Epithelial cell of umbilical artery (primary cell): ENCODE measurements at places on chromosomes 2 and 18. TPM values are rescaled to one million over a fixed set of nuclear protein-coding genes. Genes with fewer than 3 reads are reported as not detected.

The MRPL44 gene
- total RNA-seq, result 43.9 and 48.2 TPM in 2 replicates

The KYNU gene
- 0.32 and 1.2 TPM in 2 replicates for total RNA-seq

The MCFD2 gene
- total RNA-seq, result 121 and 165 TPM in 2 replicates

The ARHGAP28 gene
- total RNA-seq, result 27.2 and 29.9 TPM in 2 replicates

The PARD3B gene
- 5.8 and 7.9 TPM in 2 replicates for total RNA-seq

The VAMP5 gene
- total RNA-seq, result 80.7 and 81.9 TPM in 2 replicates

The IL1R1 gene
- 0.65 and 2.4 TPM in 2 replicates for total RNA-seq

The IMPA2 gene
- 5.5 and 8.5 TPM in 2 replicates for total RNA-seq

The ASB18 gene
- total RNA-seq, result not detected in 2 replicates

The PDCD1 gene
- total RNA-seq, result not detected in 2 replicates

The SFT2D3 gene
- total RNA-seq, result 3.0 and 5.2 TPM in 2 replicates

The HOXD10 gene
- total RNA-seq, result under 0.01 and 0.15 TPM in 2 replicates

The RAD51AP2 gene
- not detected in 2 replicates for total RNA-seq

The UGT1A6 gene
- total RNA-seq, result not detected in 2 replicates

The FKBP1B gene
- total RNA-seq, result 22.0 and 23.1 TPM in 2 replicates

The CACNB4 gene
- total RNA-seq, result under 0.01 and 0.15 TPM in 2 replicates

The PSMD1 gene
- 156 and 160 TPM in 2 replicates for total RNA-seq

The DES gene
- under 0.01 and 1.2 TPM in 2 replicates for total RNA-seq

The UBE2E3 gene
- 56.7 and 90.6 TPM in 2 replicates for total RNA-seq

The CCDC85A gene
- 20.5 and 24.5 TPM in 2 replicates for total RNA-seq

The AGXT gene
- not detected in 2 replicates for total RNA-seq

The RAB31 gene
- total RNA-seq, result 34.1 and 34.2 TPM in 2 replicates

The EMX1 gene
- not detected in 2 replicates for total RNA-seq

The CD207 gene
- total RNA-seq, result under 0.01 and 0.30 TPM in 2 replicates

The CCDC148 gene
- total RNA-seq, result under 0.01 TPM in 1 of 2 replicates, not detected in the other

The HOXD11 gene
- not detected in 2 replicates for total RNA-seq

The RIT2 gene
- not detected in 2 replicates for total RNA-seq

The ADCYAP1 gene
- not detected in 2 replicates for total RNA-seq

The ACMSD gene
- total RNA-seq, result not detected in 2 replicates

The MTCL1 gene
- 9.7 and 25.2 TPM in 2 replicates for total RNA-seq

The PID1 gene
- total RNA-seq, result 0.32 and 0.46 TPM in 2 replicates

The SALL3 gene
- not detected in 2 replicates for total RNA-seq

The CYS1 gene
- total RNA-seq, result not detected in 2 replicates

The POTEI gene
- total RNA-seq, result under 0.01 TPM in 2 replicates

The OR6B2 gene
- not detected in 2 replicates for total RNA-seq
